ENCODE measurements at places on chromosomes 11 and 22.

GRCh38 chr22:22810471-22810870 lies 77.1 kb upstream of the IGLL5 start:
- no peak for DNase-seq

DNA sequence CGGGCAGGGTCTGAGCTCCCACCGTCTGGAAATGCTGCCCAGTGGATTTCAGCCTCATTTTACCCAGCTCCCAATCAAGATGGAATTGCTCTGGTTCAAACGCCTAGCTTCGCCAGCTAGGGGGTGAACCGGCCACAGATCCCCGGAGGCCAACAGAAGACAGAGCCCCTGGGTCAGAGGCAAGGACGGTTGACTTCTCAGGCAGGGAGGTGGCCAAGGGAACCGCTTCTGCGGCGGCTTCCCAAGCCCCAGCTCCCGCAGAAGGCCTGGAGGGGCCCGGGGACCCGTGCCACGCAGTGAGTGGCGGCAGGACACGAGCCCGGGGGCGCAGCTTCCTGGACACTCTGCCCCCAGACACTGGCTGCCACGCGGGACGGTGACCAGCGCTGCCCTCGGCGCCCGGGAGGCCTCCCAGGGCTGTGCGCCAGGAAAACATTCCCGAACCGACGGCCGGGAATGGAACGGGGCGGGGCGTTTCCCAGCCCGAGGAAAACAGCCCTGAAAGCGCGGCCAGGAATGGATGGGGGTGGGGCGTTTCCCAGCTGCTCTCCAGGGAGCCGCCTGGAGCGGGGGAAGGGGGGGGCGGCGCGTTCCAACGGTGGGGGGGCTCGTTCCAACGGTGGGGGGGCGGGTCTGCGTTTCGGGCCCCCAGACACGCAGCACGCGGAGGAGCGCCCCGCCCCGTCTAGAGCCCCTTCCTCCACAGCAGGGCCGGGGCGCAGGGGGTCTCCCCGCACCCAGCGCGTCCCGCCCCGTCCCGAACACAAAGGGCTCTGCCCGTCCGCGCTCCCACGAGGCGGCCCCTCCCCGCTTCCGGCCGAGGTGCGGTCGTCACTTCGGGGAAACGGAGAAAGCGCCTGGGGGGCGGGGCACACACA lies 13.5 kb upstream of the B4GALNT4 start:
- peak; percentile 82 for DNase-seq

DNA sequence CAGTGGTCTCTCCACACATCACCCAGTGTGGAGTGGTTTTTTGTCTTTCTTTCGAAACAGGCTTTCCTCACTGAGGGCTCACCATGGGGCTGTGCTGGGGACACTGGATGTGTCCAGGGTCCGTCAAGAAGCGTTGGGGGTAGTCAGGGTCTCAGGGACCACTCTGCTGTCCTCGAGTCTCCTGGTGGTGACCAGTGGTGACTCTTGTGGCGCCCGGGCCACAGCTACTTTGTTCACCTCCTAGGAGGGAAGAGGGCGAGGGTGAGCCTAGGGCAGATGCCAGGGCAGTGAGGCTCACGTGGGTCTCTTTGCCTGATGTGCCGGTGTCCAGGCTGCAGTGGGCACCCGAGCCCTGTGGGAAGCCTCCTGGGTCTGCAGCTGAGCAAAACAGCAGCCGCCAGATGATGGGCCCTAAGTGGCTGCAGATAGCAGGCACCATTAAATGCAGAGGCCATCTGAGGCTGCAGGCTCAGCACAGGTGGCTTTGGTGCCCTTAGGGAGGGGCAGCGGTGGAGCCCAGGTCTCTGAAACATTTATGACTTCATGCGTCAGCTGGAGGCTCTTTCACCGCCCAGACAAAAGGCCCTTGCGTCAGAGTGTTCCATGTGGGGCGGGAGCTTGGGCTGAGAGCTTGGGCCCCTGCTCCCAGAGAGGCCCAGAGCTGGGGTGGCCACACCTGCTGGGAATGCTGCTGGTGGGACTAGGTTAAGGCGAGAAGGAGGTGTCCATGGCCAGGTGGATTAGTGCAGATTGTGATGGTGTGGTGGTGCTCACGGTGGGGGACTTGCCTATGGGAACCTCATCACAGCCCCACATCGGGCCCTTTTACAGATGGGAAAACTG lies 29.5 kb downstream of the KCNQ1 start:
- no peak for DNase-seq

DNA sequence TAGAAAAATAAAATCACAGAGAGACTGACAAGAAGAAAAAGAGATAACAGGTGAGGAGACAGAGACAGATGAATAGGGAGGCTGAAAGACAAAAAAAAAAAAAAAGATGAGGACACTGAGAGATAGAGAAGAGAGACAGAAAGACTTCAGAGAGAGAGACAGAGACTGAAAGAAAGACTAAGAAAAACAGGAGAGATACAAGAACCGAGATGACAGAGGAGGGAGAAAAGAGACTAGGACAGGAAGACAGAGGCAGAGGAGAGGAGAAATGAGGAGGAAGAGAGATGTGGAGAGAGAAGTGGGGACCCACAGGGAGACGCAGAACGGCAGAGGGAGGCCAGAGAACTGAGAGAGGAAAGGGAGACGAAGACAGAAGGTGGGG lies 771 bp downstream of the GPR83 start:
- DNase-seq, result no peak

DNA sequence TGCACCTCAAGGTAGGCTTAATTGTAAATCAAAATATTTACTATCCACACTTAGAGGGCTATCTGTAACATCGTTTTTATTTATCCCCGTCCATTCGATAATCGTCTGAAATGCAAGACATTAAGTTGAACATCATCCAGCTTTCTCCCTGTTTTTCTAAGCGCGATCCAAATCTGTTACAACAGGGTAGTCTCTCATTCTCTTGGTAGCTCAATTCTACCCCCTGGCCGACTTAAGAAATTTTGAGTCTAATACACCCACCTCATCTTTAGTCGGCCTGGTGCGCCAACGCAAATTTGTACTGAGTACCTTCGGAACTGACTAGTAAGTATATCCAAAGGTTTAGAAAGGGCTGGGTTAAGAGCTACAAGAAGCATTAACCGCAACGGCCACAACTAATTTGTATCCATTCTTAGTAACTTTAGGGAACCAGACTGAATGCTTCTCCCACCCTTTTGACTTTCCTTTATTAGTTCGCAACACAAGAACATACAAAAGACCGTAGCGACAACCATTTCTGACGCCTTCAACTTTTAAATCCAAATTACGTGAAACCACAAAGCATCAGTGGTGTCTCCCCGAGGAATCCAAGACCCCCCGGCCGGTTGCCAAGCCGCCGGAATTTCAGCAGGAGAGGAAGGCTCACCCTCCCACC lies 1.0 kb upstream of the ZNF143 start:
- DNase-seq, result peak; percentile 55

DNA sequence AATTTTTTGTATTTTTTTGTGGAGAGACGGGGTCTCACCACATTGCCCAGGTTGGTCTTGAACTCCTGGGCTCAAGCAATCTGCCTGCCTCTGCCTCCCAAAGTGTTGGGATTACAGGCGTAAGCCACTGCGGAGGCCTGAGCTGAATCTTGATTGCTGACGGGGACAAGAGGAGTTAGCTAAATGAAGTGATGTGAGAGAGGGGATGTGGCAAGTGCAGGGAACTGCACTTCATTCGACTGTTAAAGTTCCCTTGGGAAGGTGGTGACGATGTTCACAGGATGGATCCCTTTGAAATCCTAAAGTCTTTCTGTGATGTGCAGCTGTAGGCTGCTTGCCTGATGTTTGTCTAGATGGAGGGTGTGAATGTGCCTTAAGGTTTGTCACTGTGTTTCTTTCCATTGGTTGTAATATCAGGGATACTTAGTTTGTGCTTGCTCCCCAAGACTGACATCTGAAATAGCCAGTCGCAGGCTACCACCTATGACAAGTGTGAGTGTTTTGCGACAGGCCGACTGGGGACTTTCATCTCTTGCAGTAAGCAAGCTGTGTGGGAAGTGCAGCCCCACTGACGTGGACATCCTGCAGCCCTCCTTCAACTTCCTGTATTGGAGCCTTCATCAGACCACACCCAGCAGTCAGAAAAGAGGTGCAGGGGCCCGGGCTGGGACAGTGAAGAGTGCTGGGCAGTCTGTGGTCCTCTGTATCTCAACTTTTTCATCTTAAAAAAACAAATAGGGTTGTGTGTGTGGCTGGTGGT lies 19.6 kb upstream of the CCDC134 start:
- DNase-seq, result peak; percentile 82

DNA sequence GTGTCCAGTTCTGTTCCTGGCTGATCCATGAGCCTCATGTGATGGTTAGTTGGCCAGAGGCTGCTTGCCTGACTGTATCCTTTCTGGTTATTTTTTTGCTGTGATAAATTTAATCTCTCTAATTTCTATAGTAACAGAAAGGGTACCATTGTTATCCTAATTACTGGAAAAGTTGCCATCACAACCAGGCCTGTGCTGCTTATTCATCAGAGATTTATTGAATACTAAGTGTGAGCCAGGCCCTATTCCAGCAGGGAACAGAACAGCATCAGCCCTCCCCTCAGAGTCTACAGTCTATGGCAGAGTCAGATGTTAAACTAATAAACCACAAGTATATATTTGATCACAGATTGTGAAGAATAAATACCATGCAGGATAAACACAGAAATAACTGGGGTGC lies 86.8 kb downstream of the DEPDC5 start:
- DNase-seq, result no peak

GRCh38 chr11:78742430-78742829 lies 167.8 kb upstream of the NARS2 start:
- DNase-seq, result no peak

DNA sequence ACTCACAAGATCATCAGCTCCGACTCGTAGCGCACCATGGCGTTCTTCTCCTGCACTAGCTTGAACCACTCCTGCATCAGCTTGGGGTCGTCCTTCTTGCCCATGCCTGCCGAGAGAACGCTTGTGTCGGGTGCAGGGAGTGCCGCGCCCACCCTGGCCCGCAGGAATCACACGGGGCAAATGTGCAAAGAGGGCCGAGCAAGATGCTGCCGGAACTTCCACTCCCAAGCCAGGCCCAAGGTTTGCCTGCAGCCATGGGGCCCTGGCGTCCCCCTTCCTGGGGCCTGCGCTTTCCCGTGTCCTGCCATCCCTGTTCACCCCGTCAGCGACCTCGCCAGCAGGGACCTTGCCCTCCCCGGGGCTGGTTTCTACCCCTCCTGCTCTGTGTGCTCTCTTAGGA lies 16.9 kb upstream of the BID start:
- DNase-seq, result no peak

GRCh38 chr11:46381048-46381818 lies at the start of gene MDK:
MDK (plus strand) TSS chr11:46381669; CDS start chr11:46382058, 389 bp downstream.
- DNase-seq, result no peak

- DNase-seq, result no peak
Observed at GRCh38 chr11:130299978-130300377, 14.7 kb downstream of the ZBTB44 start.

DNA sequence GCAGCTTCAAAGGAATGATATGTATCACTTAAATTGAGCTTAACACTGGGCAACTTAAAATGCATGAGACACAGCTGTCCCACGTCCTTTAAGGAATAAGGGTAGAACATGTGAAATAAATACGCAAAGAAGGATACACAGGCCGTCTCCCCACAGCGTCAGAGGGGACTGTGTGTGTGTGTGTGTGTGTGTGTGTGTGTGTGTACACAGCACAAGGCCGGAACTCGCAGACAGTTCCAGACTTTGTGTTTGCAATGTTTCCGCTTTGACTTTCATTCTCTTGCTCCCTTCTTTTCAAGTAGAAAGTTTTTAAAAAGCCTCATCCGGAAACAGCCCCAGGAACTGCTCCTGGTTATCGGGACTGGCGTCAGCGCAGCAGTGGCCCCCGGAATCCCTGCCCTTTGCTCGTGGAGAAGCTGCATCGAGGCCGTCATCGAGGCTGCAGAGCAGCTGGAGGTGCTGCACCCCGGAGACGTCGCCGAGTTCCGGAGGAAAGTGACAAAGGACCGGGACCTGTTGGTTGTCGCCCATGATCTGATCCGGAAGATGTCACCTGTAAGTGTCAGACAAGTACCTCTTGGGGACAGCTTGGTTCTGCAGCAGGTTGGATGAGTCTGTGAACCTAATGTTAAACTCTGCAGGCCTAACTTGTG lies 13.3 kb downstream of the FAM118A start:
- DNase-seq, result no peak

GRCh38 chr11:57823859-57824258 lies 62.3 kb downstream of the CTNND1 start:
- no peak for DNase-seq

DNA sequence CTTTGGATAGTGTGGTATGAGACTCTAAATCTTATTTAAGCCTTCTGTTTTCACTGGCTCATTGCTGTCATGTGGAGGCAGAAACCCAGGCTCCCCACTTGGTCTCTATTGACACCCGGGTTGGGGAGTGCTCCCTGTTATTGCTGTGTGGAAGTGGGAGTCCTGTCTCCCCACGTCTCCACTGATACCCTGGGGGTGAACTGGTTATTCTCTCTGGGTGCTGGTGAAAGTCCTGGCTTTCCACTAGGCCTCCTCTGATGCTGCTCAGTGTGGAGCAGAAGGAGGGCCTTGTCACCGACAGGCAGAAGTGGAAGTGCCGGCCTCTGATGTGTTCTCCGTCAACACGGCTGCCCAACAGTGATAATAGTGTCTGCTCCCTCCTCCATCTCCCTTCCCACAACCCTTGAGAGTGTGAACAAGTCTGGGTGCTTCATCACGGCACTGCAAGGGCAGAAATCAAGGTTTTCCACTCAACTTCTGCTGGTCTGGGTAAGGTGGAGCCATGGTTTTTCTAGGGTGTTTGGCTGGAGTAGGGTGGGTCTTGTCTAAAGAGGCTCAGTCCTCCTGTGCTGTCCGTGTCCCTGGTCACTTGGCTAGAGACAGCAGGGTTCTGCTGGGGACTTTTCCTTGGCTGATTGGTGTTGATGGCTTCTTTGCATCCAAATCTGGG lies 240.7 kb upstream of the B3GAT1 start:
- DNase-seq, result no peak

- DNase-seq, result no peak
Observed at GRCh38 chr22:20154602-20155187, 3.8 kb upstream of the CCDC188 start.

DNA sequence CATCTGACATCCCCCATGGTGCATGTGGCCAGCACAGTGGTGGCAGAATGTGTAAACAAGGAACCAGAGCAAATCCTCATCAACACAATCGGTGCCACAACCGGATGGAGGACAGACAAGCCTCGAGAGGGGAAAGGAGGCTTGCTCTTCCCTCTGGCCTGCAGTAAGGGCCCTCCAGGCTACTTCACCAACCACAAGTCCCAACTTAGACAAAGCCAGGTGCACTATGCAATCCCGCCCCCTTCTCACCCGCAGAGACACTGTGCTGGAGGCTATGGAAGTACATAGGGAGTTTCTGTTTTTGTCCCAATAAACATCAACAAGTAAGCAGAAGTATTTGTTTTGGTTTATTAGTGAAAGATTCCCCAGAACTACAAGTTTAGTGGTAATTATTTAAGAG lies 54.3 kb downstream of the SPATA19 start:
- no peak for DNase-seq

- DNase-seq, result no peak
Observed at GRCh38 chr22:35766654-35767580, 49.2 kb downstream of the APOL5 start.

GRCh38 chr22:40965936-40966725 lies 15.0 kb downstream of the RBX1 start:
- DNase-seq, result peak; percentile 20

- no peak for DNase-seq
Observed at GRCh38 chr11:128357073-128357472, 230.3 kb downstream of the ETS1 start.

GRCh38 chr11:95790933-95791708 lies 823 bp downstream of the CEP57 start:
- peak; percentile 68 for DNase-seq

Measured in KBM-7 (cell line).